ENCODE measurements at places on chromosomes 5 and 9.

GRCh38 chr5:28808967-28809810 lies 1770.8 kb upstream of the CDH9 start:
- no peak for DNase-seq

DNA sequence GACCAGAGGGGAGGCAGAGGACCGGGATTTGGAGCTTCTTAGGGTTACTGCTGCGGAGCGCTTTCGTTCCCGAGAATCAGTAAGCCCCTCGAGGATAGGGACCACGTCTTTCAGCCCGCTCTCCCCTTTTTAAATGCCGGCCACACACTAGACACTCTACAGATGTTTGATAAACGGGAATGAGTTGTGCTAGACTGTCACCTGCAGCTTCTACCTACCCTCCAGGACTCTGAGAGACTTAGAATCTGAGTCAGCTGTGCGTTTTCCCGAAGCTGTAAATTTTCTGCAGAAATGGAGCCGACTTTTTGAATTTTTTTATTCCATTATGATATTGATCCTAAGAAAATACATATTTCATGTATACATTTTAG lies 670 bp downstream of the CCDC171 start:
- no peak for DNase-seq

- DNase-seq: no peak
Observed at GRCh38 chr5:135557076-135557838, 21.5 kb upstream of the NEUROG1 start.

DNA sequence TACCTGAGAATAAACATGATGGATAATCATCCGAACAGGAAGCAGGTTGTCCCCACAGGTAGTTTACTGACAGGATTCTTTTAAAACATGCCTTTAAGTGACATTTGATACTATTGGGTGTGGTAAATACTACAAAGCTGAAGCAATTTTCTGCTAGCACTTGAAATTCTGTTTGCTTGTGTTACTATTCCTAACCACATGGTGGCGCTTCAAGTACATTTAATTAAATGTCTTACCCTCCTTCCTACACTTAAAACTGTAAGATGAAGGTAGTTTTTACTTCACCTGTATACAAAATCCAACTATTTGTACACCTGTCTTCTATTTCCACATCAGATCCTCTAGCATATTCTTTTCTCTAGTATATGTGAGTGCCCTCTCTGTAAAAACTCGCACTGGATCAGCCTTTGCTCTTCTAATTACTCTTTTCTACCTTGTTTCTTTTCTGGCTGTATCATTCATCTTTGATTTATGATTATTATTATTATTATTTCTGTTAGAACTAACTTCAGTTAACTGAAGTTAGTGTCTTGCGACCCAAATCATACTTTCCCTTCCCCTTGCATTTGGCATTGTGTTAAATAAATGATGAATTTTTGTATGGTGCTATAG lies 18.4 kb downstream of the SLC25A46 start:
- DNase-seq: no peak

GRCh38 chr5:164561933-164562872 lies 1056.8 kb downstream of the MAT2B start:
- no peak for DNase-seq

DNA sequence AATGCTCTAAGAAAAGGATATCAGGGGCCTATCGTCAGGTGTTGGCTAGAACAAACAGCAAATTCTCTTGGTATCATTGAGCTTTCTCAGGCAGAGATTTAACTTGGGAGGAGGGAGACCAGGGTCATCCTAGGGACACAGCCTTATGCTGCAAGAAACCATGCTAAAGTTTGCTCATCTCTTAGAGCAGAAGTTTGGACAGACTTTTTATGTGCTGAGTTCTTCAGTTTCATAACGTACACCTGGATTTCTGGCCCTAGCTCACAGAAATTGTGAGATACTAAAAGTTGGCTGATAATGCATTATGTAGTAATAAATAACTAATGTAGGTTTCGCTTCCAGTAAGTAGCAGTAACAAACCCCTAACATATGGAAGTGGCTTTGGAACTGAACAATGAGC lies 1359.8 kb upstream of the CDH9 start:
- no peak for DNase-seq

GRCh38 chr5:180212363-180213255 lies 3.6 kb upstream of the RASGEF1C start:
- DNase-seq: no peak

- DNase-seq: no peak
Observed at GRCh38 chr9:37952731-37953130, 48.8 kb upstream of the SLC25A51 start.

GRCh38 chr5:62640446-62640845 lies 61.8 kb downstream of the LRRC70 start:
- DNase-seq: no peak

DNA sequence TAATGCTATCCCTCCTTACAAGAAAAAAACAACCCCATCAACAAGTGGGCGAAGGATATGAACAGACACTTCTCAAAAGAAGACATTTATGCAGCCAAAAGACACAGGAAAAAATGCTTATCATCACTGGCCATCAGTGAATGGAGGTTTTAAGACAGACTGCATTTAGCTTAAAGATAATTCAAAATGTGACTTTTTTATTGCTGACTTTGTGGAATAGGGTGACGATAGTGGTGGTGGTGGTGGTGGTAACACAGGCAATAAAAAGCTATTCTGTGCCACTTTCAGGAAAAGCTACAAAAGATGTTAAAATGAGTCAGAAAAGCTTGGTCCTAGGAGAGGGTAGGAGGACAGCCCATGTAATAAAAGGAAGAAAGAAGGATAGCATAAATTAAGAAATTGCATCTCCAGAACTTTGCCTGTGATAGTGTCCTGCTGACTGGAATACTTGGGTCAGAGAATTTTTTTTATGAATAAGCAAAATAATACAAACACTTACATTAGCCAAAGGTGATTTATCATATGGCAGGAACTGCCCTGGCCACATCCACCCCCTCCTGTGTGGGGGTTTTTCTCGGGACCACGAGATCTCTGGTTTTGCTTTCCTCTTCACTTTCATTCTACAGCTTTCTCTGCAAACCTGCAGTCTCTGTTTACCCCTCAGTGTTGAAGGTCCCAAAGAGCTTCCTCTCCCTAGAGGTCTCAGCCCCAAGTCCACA lies 186.7 kb downstream of the DRD1 start:
- no peak for DNase-seq
